ENCODE measurements at places on chromosomes 1 and 21. TPM values are rescaled to one million over a fixed set of nuclear protein-coding genes. Genes with fewer than 3 reads are reported as not detected.

GRCh38 chr1:221667504-221667903 is 74.4 kb downstream of the DUSP10 start:
- no peak for DNase-seq

DNA sequence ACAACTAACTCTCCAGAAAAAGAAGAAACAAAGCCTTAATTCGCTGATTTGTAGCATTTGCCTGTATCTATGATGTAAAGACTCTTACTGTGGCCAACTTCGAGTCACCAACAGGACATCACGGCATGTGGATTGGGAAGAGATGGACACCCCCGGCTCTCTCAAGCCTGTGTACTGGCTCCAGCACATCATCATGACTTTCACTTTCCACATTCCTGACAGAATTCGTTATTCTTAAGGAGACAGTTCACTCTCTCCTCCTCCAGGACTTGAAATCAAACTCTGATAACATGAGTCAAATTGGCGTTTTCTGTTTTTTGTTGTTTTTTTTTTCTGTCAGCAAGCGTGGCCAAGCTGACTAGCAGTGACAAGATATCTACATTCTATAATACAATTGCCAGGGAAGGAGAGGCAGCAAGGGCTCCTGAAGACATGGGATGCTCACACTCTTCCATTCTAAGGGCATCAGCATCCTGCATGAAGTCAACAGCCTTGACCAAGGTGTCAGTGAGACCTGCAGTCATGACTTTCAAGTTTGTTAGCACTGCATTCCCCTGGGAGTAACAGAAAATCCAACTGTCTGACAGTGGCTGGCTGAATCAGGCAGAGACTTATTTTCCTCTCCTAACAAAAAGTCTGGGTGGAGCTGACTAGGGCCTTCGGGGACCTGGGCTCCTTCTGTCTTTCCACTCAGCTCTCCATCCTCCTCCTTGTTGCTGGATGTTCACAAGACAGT is 13.3 kb upstream of the TRAF3IP3 start:
- no peak for DNase-seq

Gene KRTAP19-1
- total RNA-seq, result not detected

Gene CTXND2
- total RNA-seq, result not detected

DNA sequence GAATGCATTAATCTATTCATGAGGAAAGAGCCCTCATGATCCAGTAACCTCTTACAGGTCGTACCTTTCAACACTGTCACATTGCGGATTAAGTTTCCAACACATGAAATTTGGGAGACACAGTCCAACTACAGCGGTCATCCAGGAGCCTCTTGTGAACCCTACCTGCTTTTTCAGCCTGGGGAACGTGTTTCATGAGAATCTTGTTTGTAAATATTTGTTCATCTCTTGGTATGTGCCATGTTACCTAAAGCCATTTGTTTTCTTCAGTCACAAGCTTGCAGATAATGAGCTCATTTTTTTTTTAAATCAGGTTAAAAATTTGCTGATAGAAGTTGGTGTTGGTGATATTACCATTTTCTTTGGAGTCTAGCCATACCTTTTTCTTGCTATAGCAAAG is 37.2 kb upstream of the PDC start:
- DNase-seq, result no peak

DNA sequence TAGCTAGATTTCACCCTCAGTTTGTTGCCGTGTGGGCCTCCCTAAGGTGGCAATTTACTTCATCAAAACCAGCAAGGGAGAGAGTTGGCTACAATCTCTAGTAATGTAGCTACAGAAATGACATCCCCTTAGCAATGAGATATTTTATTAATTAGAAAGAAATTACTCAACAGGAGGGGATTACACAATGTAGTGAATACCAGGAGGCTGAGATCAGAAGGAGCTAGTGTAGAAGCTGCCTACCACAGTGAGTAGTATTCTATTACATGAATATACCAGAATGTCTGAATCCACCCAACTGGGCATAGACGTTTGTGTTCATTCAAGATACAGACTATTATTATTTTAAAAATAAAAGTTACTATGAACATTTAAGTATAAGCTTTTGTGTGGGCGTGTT is 868.2 kb upstream of the CXADR start:
- no peak for DNase-seq

DNA sequence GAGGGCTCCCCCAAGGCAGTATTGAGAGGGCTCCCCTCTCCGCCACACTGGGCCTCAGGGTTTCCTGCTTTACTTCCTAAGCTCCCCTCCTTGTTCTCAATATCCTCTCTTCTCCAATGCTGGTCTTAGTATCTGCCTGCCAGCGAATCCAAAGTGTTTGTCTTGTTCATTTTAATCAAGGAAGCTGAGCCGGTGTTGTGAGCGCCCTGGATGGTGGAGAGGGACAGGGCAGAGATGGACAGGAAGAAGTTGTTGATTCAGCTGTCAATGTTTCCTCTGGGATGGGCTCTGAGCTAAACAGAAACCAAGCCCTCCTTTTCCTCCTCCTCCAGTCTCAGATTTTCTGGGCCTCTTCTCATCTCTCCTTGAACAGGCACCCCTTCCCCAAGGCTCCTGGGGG is 5.4 kb downstream of the OLFML3 start:
- no peak for DNase-seq

- DNase-seq, result no peak
Measured at GRCh38 chr1:35223084-35223630, 30.2 kb upstream of the SFPQ start.

DNA sequence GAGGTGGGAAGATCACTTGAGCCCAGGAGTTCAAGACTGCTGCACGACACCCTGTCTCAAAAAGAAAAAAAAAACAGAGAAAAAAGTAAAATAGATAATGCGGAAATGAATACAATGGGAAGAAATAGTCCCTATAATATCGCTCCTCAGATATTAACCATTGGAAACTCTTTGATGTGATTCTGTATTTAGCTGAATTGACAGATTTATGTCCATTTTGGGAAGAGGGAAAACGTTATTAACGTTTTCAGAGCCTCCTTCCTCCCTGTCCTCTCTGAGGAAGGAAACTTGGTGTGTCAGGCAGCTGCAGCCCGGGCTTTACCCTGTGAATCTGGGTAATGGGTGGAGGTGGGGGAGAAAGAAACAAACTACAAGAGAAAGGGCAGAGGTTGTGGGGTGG is 61.6 kb upstream of the ECE1 start:
- no peak for DNase-seq

Data from mesothelial cell of epicardium (in vitro differentiated cells).